NCI-H524 treated with DMSO at 0.1 percent for 48 hours (cell line): ENCODE measurements at places on chromosomes 5 and 9.

DNA sequence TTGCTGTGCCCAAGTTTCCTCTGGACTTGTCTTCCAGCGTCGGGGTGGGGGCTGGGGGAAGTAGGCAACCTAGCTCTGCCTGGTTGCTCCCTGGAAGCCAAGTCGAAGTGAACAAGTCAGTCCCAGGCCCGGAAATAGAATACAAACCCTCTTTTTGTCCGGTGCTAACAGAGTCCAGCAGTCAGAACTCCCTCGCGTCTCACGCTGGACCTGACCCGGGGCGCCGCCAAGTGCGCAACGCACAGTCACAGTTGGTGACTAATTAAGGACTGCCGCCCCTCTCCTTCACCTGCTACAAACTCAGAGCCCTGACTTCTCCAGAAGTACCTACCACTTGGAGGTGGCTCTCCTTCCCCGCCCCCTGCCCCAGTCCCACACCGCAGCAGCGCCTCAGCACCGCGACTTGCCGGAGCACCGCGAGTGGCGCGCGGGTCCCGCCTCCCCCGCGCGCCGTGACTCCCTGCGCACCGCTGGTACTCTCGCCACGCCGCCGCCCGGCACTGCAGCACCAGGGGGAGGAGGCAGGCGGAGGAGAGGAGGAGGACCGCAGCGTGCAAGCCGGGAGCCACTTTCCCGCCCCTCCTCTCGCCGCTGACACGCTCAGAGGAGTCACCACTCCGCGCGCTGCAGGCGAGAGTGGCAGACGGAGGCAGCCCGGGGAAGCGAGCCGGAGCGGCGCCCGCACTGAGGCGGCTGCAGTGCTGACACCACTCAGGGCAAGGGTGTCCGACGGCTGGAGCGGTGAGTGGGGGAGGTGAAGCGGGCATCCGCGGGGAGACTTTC, at the start of gene SV2C:
SV2C (plus strand) TSS at position 612 of the 783 bp plus-strand sequence. CDS start 48,368 bp downstream, outside the sequence.
- DNase-seq = no peak

- no peak for DNase-seq
Observed at GRCh38 chr5:65423623-65424022, 58.1 kb downstream of the ADAMTS6 start.

GRCh38 chr5:37701868-37702267, 138.0 kb downstream of the GDNF start:
- no peak for DNase-seq

DNA sequence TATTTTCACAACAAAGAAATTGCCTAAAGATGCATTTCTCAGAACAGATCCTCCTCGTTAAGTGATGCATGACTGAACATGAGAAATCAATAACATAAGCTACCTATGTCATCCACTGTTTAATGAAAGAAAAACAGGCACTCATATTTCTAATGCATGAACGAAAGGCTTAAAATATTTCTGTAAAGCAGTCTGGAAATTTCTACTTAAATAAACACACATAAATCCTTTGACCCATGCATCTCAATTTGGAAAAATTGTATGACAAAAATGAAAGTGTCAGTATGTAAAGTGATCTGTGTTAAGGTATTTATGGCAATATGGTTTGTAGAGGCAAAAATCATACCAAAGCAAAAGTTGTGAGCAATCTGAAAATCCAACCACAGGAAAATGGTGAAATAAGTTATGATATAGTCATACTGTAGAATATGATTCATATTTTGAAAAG, 399.2 kb upstream of the GRAMD2B start:
- no peak for DNase-seq

GRCh38 chr9:91117959-91118703, 243.6 kb downstream of the AUH start:
- peak; percentile 87 for DNase-seq

DNA sequence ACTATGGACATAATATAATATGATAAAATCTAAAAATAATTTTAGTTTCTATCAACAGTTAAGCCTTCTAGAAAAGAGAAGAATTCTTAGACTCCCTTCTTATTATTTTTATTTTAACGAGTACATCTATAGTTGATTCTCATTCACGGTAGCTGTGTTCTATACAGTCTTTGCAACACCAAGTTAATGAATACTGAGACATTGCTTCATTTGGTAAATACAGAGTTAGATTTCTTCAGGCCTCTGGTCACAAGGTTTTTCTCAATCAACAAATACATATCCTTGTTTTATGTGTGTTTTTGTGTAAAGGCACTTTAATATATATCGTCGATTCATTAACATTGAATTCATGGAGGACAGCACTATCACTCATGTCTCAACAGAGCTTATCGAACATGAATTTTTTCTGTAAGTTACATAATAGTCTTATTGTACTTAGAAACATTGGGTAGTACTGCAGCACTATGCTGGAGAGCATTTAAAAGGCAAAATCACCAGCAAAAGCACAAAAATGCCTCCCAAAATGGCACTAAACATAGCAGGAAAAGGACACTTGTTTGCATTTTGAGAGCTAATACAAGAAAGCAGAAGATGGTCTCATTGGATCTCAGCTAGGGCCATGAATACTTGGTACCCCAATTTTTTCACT, 239.0 kb downstream of the FGF10 start:
- no peak for DNase-seq

- DNase-seq = no peak
Observed at GRCh38 chr9:128627906-128628305, 28.7 kb downstream of the DYNC2I2 start.

GRCh38 chr5:149162401-149163084, 21.2 kb downstream of the ABLIM3 start:
- DNase-seq = no peak

DNA sequence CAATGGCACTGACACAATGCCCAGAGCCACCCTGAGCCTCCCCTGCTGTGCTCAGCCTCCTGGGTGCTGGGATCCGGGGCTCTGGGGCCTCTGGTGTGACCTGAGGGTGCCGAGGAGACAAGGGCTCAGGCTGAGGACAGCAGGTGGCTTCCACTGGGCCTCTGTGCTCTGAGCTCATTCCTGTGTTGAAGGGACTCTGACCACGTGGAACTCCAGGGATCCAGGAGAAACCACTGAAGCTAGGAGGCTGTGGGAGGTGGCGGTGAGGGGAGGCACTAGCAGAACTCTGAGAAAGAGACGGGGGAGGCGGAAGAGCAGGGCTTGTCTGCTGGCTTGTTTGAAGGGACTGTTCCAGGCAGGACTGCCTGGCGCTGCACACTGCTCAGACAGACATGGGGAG, 318.7 kb upstream of the IRX1 start:
- DNase-seq = no peak

DNA sequence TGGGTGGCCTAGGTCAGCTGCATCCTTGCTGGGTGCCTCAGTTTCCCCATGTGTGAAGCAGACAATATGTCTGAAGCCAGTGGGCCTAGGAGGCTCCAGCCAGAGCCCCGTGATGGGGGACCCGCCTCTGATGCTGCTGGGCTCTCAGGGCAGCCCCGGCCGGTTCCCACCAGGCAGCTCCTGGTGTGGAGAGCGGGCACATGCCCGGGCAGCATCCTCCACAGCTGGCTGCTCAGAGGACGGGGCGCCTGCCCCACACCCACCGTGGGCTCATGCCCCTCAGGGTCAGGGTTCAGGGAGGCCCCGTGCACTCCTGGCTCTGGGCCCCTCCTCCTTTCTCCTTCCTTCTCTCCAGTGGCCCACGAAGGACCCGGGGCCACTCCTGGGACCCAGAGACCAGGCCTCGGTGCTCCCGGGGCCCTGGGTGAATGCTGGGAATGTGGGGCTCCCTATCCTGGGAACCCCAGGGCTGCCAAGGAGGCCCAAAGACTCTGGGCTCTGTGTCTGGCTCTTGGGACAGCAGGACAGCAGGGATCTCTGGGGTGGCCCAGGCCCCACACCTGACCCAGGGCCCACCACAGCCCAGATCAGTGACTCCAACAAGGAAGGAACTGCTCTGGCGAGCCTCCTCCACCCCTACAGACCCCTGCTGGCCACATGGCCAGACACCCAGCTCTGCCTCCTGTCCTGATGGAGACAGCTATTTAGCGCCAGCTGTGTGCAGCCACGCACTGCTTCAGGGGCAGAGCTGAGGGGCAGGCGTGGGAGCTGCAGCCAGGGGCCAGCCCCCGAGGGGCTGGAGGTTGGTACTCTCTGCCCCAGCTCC, 39.5 kb upstream of the EGFL7 start:
- no peak for DNase-seq

DNA sequence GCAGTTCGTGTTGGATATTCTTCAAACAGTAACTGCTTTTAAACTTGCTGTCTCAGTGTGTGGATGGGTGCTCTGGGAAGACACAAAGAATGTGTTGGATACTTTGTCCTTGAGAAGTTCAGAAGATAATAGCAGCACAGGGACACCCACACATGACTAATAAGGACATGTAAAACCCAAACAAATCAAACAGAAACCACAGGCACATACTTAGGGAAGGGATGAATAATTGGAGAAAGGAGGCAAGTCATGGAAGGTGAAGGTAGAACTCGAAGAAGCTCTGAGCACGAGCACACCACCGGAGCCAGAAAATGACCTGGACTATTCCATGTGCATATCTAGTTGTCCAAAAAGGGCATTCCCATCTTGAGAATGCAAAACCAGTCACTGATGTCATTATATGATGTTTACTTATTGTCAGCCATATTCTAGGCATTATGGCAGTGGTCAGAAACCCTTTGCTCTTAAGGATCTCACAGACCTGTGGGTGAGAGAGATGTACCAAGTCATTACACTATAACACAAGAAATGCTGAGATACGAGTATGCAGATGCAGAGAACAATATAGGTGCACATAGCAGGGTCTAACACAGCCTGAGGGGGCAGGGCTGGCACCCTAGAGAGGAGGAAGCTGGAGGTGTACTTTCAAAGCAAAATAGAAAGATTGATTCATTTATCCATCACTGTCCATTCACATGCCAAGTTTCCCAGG, 152.9 kb downstream of the PIK3R1 start:
- DNase-seq = no peak

DNA sequence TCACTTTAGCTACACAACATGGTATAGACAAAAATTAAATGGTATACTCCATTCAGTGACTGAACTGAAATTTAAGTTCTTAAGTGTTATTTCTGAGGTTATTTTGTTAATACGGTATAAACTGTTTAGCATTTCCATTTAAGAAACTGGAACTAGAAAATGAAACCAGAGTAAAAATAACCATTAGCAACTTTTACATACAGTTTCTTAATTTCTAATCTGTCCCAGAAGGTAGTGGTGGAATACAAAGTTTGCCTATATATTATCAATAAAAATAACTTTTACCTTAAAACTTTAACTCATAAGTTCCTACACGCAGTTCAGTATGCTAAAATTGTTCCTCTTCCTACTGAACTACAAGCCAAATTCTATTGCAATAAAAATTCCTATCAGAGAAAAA, 10.3 kb downstream of the GOLPH3 start:
- no peak for DNase-seq

DNA sequence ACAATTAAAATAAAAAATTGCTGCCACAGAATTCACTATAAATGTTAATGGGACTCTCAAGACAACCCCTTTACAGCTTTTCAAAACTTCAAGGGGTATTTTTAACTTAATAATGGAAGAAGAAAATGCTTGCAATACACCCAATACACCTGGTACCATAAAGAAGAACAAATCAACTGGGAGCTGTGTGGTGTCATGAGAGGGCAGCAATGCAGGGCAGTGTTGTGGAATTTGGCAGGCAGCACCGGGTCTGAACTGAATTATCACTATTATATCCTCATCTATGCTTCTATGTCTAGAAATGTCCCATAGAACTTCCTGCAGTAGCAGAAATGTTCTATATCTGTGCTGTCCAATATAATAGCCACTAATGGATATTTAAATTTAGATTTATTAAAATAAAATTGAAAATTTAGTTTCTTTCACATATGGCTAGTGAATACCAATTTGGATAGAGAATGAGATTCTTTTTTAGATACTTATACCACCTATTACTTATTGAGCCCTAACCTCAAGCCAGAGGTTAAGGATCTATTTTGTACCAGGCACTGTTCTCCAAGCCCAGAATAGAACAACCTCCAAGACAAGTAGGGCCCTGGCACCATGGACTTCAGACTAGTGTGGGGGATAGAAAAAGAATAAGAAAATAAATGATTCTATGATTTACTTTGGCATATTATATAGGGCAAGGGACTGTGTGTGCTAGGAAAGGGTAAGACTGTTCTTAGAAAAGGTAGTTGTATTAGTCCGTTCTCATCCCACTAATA, 265.3 kb downstream of the PDE4D start:
- no peak for DNase-seq

GRCh38 chr9:71490810-71491209, 277.5 kb downstream of the CEMIP2 start:
- no peak for DNase-seq

GRCh38 chr5:167699432-167699831, 592.0 kb upstream of the WWC1 start:
- no peak for DNase-seq

DNA sequence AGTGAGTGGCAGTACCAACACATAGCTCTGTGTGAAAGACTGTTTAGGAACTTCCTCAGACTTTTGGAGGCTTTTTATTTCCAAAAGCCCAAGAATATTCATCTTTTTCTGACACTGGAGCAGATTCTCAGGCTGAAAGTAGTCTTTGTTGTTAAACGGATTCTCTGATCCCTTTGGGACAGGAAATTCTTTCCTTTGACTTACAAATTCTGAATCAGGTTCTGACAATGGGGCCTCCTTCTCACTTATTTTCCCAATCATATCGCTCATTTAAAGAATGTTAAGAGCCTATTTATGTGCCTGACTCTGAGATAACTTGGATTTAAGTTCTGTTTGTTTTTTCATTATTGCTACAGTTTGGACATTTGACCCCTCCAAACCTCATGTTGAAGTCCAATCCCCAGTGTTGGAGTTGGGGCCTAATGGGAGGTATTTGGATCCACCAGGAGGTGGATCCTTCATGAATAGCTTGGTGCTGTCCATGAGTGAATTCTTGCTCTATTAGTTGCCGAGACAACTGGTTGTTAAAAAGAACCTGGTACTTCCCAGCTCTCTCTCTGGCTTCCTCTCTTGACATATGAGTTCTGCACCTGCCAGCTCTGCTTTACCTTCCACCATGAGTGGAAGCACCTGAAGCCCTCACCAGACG, 4.1 kb upstream of the ADGRV1 start:
- no peak for DNase-seq

- DNase-seq = no peak
Observed at GRCh38 chr5:68255305-68256120, 40.0 kb downstream of the PIK3R1 start.

DNA sequence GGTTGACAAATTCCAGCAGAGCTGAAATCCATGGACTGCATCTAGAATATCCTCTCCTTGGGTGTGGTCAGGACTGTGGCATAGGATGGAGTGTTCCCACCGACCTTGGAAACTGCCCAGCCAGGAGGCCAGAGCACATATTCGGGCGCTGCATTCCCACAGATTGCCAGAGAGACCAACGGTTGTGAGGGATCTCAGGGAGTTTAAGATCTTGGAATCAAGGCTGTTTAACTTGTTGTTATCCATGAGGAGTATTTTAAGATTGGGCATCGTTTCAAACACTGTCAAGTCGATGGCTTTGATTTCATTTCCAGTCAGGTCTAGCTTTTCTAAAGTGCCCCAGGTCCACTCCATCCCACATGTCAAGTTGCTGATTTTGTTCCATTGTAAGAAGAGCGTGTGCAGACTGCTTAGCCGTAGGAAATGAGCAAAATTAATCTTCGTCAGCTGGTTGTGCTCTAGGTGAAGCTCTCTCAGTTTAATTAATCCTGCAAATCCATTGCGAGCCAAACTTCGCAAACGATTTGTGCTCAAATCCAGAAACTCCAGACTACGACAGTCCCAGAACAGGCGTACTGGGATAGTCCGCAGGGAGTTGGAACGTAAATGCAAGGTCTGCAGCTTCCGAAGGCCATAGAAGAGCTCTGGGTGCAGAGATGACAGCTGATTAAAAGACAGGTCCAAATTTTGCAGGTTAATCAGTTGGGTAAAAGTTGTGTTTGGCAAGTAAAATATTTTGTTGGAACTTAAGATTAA, 1.5 kb downstream of the LRRTM2 start:
- peak; percentile 34 for DNase-seq

- no peak for DNase-seq
Observed at GRCh38 chr5:158758675-158759074, 341.0 kb downstream of the EBF1 start.
